Motor neuron (in vitro differentiated cells): ENCODE measurements at places on chromosomes 16 and 17. TPM values are rescaled to one million over a fixed set of nuclear protein-coding genes. Genes with fewer than 3 reads are reported as not detected.

DNA sequence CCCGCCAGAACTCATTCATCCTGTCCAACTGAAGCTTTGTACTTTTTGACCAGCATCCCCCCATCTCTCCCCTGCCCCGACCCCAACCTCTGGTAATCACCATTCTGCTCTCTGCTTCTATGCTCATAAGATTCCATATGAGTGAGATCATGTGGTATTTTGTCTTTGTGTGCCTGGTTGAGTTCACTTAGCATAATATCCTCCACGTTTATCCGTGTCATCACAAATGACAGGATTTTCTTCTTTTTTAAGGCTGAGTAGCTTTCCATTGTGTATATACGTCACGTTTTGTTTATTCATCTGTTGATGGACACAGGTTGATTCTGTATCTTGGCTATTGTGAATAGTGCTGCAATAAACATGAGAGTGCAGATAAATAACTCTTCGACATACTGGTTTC lies 278.9 kb downstream of the SNX29 start:
- ATAC-seq = no peak

TBC1D3I gene
- total RNA-seq = 0.11 and 0.19 TPM in 2 replicates

CEP20 gene
- 35.6 and 43.4 TPM in 2 replicates for total RNA-seq

MAFG gene
- total RNA-seq = 23.5 and 25.7 TPM in 2 replicates

- peak; percentile 19 for ATAC-seq
Observed at GRCh38 chr17:72439893-72440502, 319.2 kb downstream of the SOX9 start.

GRCh38 chr17:72287586-72287985 lies 166.8 kb downstream of the SOX9 start:
- no peak for ATAC-seq

FBXO39 gene
- total RNA-seq = 0.30 TPM in 1 of 2 replicates, not detected in the other

DNA sequence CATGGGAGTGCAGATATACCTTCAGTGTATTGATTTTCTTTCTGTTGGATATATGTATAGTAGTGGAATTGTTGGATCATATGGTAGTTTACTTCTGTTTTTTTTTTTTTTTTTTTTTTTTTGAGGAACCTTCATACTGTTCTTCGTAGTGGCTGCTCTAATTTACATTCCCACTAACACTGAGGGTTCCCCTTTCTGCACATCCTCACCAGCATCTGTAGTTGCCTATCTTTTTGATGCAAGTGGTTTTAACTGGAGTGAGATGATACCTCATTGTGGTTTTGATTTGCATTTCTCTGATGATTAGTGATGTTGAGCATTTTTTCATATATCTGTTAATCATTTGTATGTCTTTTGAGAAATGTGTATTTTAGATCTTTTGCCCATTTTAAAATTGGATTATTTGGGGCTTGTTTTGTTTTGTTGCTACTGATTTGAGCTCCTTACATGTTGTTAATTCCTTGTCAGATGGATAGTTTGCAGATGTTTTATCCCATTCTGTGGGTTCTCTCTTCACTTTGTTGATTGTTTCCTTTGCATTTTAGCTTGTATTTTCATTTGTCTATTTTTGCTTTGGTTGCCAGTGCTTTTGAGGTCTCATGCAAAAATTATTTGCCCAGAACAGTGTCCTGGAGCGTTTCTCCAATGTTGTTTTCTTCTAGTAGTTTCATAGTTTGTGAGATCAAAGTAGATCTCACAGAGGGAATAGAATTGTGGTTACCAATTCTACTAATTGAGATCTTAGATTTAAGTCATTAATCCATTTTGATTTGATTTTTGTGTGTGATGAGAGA lies 25.0 kb upstream of the BCAS3 start:
- no peak for ATAC-seq

GRCh38 chr16:78640886-78641285 lies 541.4 kb downstream of the WWOX start:
- no peak for ATAC-seq

DNA sequence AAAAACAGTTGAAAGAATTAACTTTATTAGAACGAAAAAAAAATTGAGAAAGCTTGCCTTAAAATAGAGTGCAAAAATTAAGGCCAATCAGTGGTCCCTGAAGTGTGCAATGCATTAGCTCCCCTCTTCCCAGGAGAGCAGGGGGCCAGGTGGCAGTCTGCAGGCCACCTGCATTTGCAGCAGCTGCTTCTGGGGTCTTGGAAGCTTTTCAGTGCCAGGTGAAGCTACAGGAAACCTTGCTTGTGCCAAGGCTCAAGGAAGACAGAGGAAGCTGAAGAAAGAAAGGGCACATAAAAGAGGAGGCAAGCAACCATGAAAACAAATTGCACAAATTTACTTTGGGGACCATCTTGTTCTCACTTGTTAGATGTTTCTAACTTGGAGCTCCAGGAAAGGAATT lies 50.5 kb upstream of the MTMR4 start:
- ATAC-seq = no peak

DNA sequence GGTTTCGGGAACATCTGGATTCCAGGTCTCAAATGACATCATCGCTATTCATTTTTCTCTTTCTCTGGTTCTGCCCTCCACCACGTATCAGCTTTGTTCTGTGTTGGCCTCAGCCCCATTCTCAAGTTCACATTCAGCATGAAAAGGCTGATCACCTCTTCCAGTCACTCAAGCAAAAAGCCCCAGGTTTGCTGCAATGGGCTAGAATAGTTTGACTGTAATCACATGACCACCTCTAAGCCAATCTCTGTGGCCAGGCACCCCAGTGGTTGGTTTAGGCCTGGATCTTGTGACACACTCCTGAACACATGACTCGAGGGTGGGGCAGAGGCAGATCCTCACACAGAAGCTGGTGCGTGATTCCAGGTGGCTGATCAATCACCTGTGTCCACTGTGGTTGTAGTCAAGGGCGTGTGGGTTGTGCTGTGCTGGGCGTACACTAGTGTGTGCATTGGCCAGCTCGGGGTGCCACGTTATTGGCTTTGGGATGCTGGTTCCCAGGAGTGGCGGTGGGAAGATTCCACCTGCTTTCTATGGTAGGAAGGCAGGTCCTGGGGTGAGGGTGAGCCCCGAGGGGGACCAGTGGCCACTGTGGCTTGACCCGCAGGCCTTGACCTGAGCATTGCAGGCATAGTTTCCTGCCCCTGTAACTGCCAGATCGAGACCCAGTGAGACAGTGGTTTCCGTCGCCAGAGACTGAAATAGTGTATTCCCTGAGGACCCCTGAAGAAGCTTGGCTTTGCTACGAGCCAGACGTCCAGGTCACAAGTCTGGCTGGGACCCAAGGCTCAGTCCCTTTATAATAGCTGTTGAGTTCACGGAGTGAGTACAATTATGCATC lies 12.0 kb downstream of the EEF2K start:
- no peak for ATAC-seq

AIPL1 gene
- total RNA-seq = 0.05 and 0.08 TPM in 2 replicates

BICDL2 gene
- total RNA-seq = 0.92 and 0.95 TPM in 2 replicates

GRB7 gene
- 2.6 and 3.2 TPM in 2 replicates for total RNA-seq
